ENCODE measurements at places on chromosomes 12 and 14.
A peak's percentile ranks its signal among the peaks of the same experiment; 100 is the strongest.

DNA sequence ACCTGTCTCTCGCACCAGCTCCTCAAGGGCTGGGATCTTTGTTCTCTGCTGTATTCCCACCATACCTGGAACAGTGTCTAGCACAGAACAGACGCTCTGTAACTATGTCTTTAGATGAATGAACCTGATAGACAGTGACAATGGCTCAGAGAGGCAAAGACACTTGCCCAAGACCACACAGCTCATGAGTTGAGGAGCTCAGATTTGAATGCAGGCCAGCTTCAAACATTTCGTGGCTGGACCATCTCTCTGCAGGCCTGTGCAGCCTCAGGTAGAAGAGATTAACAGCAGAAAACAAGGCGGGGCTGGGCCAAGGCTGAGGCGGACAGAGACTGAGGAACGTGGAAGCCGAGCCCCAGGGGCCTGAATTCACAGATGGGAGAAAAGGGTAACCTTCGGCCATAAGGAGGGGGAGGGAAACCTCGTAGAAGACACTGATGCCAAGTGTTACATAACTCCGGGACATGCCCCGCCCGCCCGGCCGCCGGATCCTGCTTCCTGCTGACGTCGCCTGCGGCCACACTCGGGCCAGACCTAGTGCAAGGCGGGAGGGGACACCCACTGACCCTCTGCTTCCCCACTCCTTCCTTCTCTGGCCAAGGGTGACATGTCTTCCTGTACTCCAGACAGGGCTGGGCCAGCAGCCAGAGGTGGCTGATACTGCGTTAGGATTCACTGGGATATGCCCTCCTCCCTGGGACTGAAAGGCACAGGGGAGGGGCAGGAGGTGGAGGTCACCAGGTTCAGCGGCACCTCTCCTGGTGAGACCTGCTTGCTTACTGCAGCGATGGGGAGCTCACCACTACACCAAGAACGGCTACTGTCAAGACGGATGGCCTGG, 86.8 kb downstream of the RFLNA start:
- DNase-seq = no peak

DNA sequence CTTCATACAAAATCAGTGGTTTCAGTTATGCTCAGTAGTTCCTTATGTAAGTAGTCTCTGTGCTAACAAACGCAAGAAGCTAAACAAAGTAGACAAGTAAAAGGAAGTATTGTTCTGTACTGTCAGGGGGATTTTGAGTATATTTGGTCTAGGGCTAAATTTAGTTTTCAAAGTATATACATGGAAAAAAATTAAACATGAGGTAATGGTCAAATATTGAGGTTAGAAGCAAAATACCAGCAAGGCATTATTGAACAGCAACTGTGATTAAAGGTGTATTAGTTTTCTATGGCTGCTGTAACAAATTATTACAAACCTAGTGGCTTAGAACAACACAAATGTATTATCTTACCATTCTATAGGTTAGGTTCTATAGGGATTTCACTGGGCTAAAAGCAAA, 18.8 kb downstream of the GNG2 start:
- no peak for DNase-seq

DNA sequence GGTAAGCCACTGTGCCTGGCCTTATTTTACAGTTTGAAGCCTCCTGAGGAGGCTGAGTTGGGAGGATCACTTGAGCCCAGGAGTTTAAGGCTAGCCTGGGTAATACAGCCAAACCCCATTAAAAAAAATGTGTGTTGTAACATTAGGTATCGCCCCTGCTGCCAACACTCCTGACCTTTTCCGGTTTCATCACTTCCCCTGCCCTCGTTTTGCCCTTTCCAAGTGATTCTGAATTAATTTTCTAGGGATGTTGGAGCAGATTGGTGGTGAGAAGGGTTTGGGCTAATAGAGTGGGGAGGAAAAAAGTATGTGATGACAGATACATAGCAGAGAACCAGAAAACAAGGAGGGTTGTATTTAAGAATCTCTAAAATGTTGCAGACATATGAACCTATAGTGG, 25.6 kb upstream of the C12orf71 start:
- DNase-seq = no peak

DNA sequence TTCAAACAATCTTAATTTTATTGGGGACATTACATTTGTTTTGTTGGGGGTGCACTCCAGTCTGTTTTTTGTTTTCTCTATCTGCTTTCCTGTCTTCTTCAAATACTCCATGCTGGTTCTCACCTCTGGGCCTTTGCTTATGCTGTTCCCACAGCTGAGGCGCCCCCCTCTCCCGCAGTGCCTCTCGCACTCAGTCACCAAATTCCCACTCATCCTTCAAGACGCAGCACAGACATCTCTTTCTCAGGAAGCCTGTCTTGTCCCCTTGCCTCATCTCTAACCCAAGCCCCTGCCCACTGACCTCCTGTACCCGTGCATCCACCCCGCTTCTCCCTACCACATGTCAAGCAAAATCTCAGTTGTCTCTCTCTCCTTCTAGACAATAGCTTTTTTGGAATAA, 43.7 kb upstream of the PRMT8 start:
- no peak for DNase-seq

- DNase-seq = no peak
Measured at GRCh38 chr14:52248057-52248456, 19.4 kb upstream of the PTGDR start.

DNA sequence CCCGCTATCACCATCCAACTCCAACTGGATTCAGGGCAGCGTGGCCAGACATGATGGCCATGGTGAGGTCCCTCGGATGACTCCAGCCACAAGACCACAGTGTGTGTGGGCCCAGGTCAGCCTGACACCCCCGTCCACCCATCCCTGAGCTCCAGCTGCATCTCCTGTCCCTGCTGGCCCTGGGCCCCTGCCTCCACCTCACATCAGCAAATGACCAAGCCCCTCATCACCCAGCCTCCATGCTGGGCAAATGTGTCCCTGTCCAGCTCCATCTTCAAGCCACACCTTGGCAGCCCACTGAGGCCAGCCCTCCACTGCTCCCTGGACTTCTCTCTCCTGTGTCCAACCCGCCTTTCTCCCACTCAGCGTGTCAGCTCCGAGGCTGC, 3.2 kb downstream of the GPR132 start:
- no peak for DNase-seq

GRCh38 chr12:102120564-102120873, 536 bp downstream of the PARPBP start:
- no peak for DNase-seq

GRCh38 chr14:60643463-60644314, 5.6 kb downstream of the SIX1 start:
- no peak for DNase-seq

- DNase-seq = no peak
Measured at GRCh38 chr12:30925607-30926242, 823 bp upstream of the TSPAN11 start.

- DNase-seq = peak; percentile 19
Measured at GRCh38 chr12:98894412-98895085, 249.5 kb downstream of the APAF1 start.

DNA sequence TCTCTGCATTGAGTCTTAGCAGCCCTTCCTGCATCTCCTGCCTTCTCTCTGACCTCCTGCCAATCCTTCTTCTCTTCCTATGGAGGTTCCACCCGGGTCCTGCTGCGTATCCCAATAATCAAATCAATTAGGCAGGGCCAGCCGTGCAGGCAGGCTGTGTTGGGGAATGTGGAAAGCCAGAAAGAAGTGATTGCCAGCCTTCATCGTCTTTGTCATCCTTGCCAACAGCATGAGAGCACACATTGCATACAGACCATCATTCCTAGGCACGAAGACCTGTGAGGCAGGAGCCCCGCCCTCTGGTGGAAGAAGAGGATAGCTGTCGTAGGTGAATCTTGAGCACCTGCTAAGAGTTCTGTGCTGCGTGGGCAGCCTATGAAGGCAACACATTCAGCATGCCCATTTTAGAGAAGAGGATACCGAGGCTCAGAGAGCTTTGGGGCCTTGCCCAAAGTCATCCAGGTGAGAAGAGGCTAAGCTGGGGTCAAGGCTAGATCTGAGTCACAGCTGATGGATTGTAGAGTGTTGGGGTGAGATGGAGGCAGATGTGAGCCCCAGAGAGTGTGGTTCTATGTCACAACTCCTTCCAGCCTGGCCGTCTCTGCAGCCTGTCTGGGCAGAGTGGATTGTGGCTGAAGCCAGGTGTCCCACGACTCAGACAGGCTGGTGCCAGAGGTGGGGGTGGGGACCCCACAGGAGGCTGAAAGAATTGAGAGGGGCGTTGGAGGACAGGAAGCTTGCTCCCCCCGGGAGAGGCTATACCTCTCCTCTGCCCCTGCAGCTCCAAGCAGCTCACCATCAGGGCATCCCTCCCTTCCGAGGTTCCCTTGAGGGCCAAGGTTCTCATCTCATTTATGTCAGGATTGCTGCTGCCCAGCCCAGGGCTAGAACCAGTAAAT, 12.7 kb downstream of the C14orf132 start:
- no peak for DNase-seq

- DNase-seq = no peak
Measured at GRCh38 chr14:30559638-30560091, 707 bp downstream of the G2E3 start.

- DNase-seq = no peak
Measured at GRCh38 chr14:89432226-89432625, 15.2 kb upstream of the FOXN3 start.

DNA sequence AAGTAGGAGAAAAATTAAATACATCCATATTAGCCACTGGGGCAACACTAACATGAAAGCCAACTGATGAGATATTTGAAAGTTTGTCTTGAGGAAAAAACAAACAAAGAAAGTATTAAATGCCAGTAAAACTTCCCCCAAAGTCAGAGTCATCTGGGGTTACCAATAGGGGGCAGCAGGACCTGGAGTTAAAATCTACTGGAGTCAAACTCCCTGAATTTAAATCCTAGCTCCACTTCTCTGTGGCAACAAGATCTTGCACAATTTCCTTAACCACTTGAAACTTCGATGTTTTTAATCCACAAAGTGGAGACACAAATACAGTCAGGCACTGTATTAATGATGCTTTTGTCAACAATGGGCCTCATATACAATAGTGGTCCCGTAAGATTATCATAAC, 14.4 kb downstream of the PLEKHG7 start:
- DNase-seq = no peak

DNA sequence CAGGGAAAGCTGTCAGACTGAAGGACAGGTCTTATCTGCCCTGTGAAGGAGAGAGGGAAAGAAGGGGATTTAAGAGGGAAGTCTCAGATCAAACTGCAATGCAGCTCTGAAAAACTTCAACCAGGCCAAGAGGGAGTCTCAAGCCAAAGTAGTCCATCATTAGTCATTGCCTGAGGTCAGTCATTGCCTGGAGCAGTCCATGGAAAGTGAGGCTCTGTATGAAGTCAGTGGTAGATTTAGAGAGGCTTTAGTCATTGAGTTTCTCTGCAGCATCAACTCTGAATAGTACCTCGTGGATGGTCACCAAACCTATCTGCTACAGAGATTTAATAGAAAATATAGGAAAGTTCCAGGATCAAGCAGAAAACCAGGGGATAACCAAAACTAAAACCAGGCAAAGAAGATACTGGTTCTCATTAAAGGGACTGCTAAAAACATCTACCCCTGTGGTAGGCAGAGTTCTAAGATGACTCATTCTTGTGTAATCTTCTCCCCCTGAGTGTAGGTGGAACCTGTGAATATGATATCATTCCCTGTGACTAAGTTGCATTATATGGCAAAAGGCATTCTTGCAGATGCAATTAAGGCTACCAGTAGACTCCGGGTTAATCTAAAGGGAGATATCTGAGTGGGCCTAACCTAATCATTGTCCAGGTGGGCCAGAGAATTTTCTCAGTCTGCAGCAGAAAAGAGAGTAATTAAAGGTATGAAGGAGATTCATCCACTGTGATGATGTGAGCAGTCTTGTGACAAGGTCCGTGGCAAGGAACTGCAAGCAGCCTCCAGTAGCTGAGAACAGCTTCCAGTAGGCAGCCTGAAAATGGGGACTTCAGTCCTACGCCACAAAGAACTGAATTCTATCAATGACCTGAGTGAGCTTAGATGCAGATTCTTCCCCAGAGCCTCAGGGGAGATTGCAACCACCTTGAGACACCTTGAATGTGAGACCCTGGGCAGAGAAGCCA, 123.1 kb downstream of the GALC start:
- DNase-seq = no peak

DNA sequence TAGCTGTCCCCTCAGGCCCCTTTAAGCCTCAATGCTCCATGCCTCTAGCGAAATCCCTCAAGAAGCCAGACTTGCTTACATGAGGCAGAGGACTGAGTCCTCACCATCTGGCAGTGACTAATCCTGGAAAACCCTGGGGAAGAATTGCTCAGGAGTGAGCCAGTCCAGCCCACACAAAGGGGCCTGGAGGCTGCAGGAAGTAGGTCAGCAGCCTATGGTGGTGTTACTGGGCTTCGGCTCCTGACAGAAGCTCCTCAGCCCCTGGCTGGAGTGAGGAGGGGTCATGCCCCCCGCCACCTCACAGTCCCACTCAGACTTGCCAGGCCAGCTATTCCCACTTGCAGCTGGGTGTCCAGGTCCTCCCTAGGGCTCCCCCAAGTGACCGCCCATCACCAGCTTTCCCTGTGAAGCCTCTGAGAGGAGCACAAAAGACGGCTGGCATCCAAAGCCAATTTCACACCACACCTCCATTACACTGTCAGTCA, 250.5 kb downstream of the DPF3 start:
- no peak for DNase-seq

DNA sequence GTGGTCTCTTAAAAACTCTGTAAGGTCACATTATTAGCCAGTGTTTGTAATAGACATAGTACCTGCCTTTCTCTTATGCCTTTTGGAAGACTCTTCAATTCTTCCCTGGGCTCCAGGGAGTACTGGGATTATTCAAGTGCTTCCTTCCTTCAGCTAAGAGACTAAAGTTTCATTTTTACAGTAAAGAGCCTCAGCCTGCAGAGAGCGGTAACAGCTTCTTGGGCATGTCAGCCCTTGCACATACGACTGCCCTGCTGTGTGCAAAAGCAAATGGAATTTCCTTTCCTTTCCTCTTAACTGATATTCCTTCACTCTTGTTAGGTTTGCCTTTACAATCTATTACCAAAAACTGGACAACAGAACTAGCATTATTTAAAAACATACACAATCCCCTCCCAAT, 32.9 kb upstream of the AMIGO2 start:
- DNase-seq = no peak

- DNase-seq = no peak
Measured at GRCh38 chr12:20006871-20007730, 361.2 kb upstream of the PDE3A start.

GRCh38 chr12:91144053-91144452, 32.8 kb upstream of the LUM start:
- DNase-seq = no peak

DNA sequence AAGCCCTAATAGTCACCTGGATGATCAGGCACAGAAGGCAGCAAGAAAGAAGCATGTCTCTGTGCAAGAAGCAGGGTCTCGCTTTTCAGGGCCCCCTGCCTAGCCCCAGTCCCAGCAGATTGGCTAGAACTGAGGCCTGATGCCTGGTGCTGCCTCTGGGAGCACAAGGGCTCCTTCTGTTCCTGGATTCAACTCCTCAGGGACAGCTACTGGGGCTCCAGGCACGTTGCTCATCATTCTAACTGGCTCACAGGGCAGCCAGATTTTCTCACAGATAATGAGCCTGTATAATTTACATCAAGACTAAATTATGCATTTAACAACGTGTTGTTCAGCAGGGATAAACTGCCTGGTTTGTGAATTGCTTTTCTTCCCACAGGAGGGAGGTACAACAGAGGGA, 106.5 kb upstream of the PLXNC1 start:
- no peak for DNase-seq

GRCh38 chr12:59929110-59929509, 333.3 kb downstream of the SLC16A7 start:
- DNase-seq = no peak

GRCh38 chr12:115946867-115947695, 330.4 kb downstream of the MED13L start:
- no peak for DNase-seq

GRCh38 chr12:59431266-59431665, 164.6 kb upstream of the SLC16A7 start:
- no peak for DNase-seq

Data from progenitor cell of endocrine pancreas (in vitro differentiated cells).